ENCODE measurements at places on chromosomes 2 and 18.
A peak's percentile ranks its signal among the peaks of the same experiment; 100 is the strongest.

DNA sequence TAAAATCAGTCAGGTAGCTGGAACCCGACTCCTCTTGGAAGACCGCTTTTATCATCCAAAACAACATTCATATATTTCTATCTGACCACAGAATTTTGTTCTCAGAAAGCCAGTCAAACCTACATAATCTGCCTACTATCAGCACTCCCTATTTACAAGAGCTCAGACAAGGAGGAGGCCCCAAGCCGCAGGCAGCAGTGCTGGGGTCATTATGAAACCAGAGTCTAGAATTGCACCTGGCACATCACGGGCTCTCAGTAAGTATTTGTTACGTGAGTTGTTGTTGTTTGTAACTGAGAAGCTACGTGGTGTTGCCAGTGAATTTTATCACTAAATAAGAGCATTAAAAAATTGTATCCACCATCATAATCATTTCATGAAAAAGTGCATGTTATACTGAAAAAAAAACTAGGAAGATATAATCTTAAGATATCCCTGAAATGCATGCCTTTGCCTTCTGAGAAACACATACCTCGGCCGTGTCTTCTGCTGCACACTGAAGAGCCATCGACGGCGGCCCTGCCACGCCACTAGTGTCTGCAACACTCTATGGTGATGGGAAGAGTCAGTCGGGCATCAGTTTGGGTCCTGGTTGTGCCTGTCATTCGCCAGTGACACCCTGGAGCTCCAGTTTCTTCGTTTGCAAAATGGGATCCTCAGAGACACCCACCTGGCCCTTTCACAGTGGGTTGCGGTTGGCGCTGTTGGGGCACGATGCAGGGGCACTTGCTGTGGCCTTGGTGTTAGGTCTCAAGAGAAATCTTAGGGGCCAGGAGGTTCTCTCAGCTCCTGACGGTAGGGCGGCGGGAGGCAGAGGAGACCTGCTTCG, 505.9 kb downstream of the EIPR1 start:
- DNase-seq = no peak

- no peak for DNase-seq
Observed at GRCh38 chr18:21820033-21820810, 79.6 kb downstream of the MIB1 start.

DNA sequence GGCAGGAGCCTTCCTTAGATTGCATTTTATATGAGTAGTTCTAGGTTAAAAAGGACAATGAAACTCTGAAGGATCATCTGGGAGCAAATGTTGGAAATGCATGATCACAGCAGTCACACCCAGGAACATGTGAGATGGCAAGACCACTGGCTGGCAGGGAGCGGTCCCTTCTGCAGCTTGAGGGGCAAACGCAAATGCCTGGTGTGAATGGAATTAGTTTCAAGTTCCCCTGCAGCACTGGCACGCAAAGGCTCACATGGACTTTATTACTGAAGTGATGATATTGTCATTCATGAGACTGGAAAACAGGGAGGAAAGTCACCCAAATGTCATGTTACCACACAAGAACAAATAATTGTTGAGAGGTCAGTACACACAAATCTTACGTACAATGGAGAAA, 223.3 kb downstream of the FBXO15 start:
- DNase-seq = no peak

GRCh38 chr2:3867469-3867868, 164.1 kb downstream of the DCDC2C start:
- no peak for DNase-seq

DNA sequence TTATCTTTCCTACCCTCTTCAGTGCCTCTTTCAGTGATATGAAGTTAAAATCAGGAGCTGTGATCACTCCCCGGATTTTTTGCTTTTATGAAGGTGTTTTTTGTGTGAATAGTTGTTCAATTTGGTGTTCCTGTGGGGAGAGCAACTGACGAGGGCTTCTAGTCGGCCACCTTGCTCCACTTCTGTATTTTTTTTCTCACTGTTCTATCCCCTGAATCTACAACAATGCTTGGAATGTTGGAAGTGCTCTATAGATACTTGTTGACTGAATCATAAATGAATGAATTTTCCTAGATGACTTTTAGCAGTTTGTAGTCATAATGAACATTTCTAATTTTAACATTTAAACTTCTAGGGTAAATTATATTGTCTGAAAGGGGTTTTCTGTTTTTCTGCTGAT, 247.3 kb downstream of the ZNF385B start:
- DNase-seq = no peak

- peak; percentile 95 for DNase-seq
Observed at GRCh38 chr2:56741601-56742102, 557.9 kb downstream of the CCDC85A start.

GRCh38 chr2:62306751-62307468, 111.0 kb downstream of the B3GNT2 start:
- no peak for DNase-seq

Measured in HS-5 (cell line).